ENCODE measurements at places on chromosomes 7 and 10. TPM values are rescaled to one million over a fixed set of nuclear protein-coding genes. Genes with fewer than 3 reads are reported as not detected.

DNA sequence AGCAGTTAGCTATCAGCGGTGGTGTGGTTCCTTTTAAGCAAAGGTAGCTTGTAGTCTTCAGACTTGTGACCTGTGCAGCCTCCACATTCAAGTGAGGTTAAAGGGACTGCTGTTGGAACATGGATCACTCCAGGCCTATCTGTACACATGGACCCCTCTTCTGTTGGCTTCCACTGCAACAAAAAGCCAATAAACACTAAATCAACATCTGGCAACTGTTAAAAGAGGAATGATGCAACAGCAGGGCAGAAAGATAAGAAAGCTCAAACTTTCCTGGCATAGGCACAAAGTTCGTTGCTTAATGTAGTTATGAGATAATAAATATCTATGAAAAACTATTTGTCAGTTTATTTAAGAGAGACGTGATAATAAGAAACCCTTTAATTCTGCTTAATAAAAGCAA is 4.0 kb upstream of the MINPP1 start:
- no peak for DNase-seq

DNA sequence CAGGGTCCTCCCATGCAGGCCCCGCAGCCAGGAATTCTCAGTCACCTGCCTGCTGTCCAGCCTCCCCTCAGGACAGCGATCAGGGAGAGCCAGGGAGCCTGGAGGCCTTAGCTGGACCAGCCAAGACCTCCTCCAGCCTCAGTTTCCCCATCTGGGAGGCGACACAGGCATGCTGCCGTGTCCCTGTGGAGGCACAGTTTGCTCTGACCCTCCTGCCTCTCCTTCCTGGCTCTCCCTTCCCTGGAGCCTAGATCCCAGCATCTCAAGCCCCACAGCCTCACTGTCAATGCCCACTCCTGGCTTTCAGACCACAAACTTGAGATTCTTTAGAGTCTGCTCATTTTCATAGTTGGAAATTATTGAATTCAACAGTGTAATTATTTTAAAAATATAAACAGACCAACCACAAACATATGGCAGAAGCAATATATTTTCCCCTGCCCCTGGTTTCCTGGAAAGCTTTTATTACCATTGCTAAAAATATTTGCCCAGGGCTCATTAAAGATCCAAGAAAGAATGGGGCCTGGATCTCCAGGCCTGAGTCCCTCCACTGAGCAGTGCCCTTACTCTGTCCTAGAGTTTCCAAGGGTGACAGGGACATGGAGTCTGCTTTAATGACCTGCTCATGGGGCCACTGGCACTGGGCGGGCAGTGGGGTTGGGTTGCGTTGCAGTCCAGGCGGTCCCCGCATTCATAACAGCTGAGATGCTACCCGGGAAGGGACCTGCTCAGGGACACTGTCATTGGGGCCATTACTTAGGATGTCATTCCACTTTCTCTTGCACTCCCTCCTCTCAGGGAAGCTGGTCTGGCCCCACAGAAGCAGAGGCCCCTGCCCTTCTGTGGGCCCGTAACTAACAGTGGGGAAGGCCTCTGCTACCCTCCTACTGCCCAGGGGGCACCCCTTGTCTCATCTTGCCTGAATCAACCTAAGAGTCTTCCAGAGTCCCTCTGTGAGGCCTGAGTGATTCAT is 81.6 kb upstream of the CHST15 start:
- no peak for DNase-seq

- DNase-seq = no peak
These were observed 227.1 kb downstream of the AGMO start for GRCh38 chr7:15334536-15335263.

Gene MEPCE
- total RNA-seq = 23.2 TPM

Gene TMEM72
- not detected for total RNA-seq

Data from heart right ventricle (tissue), 16 donors.